ENCODE measurements at places on chromosomes 1 and 21. TPM values are rescaled to one million over a fixed set of nuclear protein-coding genes. Genes with fewer than 3 reads are reported as not detected.

SELL gene
- polyA plus RNA-seq, result 4.0 TPM

CDK18 gene
- polyA plus RNA-seq, result 9.2 TPM

HAO2 gene
- polyA plus RNA-seq, result not detected

KIF26B gene
- polyA plus RNA-seq, result 3.0 TPM

PRRX1 gene
- 74.8 TPM for polyA plus RNA-seq
